ENCODE measurements at places on chromosomes 6 and 20.

- no peak for DNase-seq
Measured at GRCh38 chr6:130421585-130421984, 55.8 kb downstream of the TMEM200A start.

DNA sequence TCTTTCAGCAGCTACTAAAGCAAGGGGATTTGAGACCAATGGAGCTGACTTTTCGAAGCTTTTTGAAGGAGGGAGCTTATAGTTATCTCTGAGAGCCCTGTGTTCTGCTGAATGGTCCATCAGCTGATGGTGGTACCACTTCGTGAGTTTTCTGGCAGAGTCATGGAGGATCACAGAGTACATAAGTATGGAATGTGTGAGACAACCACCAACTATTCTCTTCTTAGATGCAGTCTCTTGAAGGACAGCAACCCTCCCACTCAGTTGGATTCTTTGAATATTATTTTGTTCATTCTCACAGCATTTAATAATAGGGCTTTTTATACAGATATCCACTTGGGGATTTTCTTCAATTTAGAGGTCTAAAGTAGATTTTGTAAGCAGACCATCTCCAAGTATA, 75.3 kb downstream of the ELOVL2 start:
- no peak for DNase-seq

GRCh38 chr6:112787371-112787770, 440.2 kb downstream of the RFPL4B start:
- DNase-seq: no peak

- DNase-seq: no peak
Measured at GRCh38 chr6:106739387-106739786, 110.0 kb downstream of the QRSL1 start.

DNA sequence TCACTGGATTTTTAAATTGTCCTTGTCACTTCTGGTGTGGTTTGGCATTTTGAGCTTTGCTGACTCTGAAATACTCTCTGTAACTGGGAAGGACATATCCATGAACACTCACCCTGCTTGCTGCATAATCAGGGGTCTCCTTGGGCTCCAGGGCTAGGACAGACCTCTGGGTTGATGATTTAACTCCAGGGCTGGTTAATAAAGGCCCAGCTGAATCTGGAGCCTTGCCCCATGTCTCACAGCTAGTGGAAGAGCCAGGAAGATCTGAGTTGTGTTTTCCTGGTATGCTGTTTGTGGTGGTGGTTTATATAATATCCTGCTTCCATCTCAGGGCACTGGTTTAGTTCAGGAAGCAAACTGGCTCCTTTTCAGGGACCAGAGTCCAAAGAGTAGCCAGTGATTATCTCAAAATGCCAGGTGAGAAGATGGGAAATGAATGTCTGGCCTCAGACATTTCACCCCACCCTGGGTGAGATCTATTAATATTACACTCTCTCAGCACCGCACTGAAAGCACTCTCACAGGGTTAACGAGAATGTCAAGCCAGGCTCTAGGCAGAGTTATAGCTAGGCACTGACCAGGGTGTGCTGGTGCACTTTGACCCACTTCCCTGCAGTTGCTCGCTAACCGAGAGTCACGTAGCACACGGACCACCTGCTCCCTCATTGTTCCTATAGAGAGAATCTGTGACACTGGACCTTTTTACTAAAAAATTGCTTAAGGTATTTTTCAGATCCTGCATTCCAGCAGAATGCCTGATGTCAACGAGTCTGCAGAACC, 90.1 kb upstream of the SLC22A16 start:
- no peak for DNase-seq

- no peak for DNase-seq
Measured at GRCh38 chr6:27863962-27864905, 48.0 kb downstream of the OR2B2 start.

GRCh38 chr6:42320762-42321161, 103.1 kb upstream of the MRPS10 start:
- DNase-seq: no peak

DNA sequence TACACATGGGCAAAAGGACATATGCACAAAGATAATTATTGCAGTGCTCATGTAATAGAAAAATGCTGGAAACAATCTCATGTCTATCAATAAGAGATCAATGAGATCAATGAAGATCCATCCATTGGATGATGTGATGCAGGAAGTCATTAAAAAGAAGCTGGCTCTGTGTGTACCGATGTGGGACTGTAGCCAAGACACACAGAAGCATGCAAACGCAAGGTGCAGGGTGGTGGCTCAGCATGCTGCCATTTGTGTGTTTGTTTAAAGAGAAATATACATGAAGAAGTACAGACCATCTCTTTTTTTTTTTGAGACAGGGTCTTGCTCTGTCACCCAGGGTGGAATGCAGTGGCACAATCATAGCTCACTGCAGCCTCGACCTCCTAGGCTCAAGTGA, 33.1 kb upstream of the KCNB1 start:
- DNase-seq: no peak

GRCh38 chr20:32960849-32961731, 43.1 kb downstream of the SUN5 start:
- DNase-seq: no peak

DNA sequence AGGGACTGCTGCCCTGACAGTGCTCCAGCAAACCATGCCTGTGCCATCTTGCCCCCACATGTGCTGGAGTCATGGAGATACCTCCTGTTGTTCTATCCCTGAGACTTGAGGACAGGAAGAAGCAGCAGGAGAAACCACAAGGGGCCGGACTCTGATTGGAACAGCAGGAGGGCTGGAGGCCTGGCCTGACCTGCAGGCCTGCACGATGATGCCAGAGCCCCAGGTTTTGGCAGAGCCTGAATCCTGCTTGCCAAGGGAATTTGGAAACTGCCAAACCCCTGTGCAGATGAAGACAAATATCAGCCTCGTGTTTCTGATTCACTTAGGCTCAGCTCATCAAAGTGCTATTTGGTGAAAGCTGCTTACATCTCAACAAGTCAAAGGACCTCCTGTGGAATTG, 177.6 kb downstream of the MAFB start:
- no peak for DNase-seq
